Stimulated activated CD4-positive, alpha-beta T cell treated with anti-CD3 and anti-CD28 coated beads, Interleukin-2, amount 100 ng/mL, for 24 hours (primary cell): ENCODE measurements at places on chromosomes 5 and 9.

GRCh38 chr5:149732324-149733128 lies 2.4 kb downstream of the PPARGC1B start:
- no peak for DNase-seq

GRCh38 chr5:174723979-174724483 lies 351 bp upstream of the MSX2 start:
- DNase-seq: no peak

GRCh38 chr9:34500623-34501267 lies 22.0 kb downstream of the ENHO start:
- peak; percentile 81 for DNase-seq

- DNase-seq: no peak
These were observed 8.8 kb upstream of the TENT4A start for GRCh38 chr5:6704361-6704851.

DNA sequence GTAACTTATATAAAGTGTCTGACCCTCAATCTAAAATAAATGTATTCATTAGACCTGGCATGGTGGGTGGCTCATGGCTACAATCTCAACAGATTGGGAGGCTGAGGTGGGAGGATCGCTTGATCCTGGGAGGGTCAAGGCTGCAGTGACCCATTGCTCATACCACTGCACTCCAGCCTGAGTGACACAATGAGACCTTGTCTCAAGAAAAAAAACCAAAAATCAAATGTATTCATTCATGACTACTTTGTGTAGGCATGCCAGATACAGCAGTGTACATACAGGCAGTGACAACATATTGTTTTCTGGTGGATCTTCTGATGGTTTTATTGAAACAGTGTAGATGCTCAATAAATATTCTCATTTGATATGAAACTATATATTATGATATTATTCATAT lies 201.0 kb downstream of the TRIM32 start:
- DNase-seq: no peak

DNA sequence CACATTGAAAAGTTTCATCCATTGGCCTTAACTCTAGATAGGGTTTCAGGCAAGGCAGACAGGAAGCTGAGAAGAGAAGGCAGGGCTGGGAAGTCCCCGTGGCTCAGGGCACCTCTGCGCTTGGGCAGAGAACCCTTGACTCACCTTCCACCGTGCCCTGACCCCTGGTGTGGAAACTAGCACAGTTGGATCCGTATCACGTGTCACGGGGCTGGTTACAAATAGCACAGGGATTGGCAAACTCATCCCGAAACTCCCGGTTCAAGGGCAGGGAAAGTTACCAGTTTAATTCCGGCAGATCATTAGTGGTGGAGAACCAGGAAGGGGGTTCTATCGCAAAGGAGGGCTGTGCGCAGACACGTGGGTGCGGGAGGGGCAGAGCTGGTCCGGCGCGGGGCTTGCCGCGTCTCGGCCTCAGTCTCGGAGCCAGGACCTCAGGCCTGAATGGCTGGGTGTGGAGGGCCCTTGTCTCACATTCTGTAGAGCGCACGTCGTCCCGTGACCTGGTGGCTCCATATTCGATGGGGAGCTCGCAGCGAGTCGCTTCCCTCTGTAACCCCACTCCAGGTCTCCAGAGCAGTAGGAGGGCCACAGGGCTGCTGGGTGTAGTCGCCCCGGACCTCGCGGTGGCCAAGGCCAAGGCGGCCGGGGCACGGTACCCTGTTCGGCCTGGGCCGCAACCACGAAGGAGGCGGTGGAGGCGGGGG lies 771 bp upstream of the TMEM171 start:
- peak; percentile 30 for DNase-seq

DNA sequence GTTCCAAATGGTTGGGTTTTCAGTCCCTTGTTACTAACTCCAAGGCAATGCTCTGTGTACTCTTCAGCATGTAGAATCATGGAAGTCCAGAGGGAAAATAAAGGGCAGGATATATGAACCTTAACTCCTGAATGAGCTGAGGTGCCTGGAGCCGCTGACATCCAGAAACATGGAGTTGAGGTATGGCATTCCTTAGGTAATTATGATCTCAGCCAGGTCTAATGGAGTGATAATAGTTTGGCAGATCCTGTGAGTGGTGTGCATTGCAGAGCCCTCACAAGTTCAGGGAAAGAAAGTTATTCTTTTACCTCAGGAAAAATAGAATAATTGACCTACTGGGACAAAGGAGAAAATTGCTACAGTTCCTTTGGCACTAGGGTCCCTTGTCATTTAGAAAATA lies 369.1 kb downstream of the ZNF608 start:
- DNase-seq: no peak

- DNase-seq: no peak
These were observed 15.2 kb downstream of the TNPO1 start for GRCh38 chr5:72831685-72832084.

DNA sequence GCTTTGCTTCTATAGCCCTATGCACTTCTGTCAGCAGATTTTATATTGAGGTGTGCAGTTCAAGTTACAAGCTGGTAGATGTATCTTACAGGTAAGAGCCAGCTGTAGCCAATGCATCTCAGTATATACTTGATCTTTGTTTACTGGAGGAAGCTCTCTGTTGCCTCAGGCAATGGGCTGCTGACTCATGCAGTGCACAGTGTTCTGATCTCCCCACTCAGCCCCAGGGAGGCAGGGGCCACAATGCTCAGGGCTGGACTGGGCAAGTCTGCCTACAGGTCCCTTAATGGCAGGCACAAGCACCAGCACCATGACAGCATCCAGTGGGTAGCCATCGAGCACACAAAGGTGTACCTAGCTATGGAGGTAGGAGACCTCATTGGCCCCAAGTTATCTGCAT lies 178.8 kb upstream of the CDH10 start:
- DNase-seq: no peak

DNA sequence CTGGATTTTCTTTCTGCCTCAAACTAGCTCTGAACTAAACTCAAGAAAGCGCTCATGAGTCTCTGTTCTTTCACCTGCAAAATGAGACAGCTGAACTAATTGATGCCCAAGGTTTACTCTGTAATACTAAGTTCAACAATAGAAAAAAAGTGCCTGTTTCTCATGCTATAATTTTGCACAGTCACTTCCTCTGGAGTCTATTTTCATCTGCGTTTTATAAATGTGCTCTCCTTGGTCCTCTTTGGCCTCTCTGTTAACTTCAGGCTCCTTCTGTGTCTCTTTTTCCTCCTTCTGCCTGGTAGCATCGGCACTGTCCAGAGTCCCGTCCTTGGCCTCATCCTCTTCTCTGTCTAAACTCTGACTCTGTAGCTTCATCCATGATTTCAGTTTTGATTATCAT lies 311.9 kb upstream of the TLE4 start:
- no peak for DNase-seq

- no peak for DNase-seq
These were observed 61.3 kb downstream of the LHFPL2 start for GRCh38 chr5:78587081-78587774.

DNA sequence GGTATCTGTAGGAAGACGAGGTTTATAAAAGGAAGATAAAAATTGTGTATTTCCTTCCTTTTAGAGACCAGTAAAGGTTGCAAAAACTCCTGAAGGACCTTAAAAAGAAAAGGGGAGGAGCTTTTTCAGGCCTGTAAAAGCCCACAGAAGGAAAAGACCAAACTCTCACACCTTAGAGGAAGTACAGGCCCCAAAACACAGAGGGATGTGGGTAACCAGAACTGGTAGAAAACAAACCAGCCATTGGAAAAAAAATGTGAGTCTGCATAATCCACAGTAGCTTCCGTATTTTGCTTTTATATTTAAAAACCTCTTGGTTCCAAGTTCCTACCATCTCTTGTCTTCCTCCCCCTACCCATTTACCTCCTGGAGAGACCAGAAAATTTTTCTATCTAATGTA lies 8.5 kb downstream of the GIN1 start:
- no peak for DNase-seq

DNA sequence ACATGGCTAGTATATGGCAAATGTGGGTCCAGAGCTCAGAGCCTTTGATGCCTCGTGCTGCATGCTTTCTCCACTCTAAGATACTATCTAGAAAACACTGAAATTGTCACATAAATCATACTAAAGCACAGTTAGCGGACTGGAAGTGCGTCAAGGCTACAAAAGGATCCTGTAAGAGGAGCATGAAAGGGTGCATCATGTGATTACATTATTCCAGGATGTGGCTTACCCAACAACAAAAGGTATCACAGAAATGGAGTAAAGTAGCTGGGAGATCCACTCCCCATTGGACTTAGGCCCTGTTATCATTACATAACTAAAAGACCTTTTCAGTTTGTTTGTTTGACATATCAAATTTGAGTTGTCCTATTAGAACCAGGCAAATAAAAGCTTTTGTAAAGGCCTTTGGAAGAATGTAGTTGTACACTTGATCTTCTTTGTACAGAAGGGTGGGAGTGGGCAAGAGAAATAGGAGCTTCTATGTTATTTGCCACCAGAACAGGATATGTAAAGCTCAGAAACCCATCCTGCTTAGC lies 6.9 kb downstream of the SLC31A1 start:
- no peak for DNase-seq

DNA sequence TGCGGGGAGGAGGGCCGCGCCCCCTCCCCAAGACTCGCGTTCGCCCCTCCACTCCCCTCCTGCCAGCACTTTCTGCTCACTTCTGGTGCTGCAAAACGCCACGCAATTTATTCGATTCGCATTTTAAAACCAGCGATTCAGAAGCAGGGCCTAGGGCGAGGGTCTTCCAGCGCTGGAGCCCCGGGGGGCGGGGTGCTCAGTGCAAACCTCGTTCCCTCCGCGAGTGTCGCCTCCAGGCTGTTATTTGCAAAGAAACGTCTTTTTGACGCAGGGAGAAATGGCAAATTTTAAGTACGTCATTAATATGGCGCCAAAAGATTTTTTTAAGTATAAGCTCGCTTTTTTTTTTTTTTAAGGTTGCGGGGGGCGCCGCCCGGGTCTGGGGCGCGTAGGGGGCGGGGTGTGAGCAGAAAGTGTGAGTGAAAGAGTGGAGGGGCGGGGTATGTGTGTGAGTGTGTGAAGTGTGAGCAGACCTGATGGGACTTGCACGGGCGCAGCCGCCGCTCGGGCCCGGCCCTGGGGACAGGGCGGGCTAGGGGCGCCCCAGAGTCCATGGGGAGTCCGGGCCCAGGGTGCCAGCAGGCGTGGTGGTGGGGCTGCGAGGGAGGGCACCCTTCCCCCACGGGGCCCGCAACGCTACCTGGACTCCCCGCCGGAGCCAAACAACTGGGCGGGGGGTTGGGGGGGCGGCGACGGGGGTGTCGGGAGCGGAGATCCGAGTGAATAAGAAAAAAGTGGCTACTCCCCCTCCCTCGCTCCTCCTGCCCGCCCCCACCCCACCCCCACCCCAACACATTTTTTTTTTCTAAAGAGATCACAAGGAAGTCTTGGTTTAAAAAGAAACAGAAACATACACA lies at the start of gene JADE2:
TSS of gene JADE2 (plus strand) at position 845 of the 857 bp plus-strand sequence. CDS start 10,188 bp downstream, outside the sequence.
- peak; percentile 74 for DNase-seq

DNA sequence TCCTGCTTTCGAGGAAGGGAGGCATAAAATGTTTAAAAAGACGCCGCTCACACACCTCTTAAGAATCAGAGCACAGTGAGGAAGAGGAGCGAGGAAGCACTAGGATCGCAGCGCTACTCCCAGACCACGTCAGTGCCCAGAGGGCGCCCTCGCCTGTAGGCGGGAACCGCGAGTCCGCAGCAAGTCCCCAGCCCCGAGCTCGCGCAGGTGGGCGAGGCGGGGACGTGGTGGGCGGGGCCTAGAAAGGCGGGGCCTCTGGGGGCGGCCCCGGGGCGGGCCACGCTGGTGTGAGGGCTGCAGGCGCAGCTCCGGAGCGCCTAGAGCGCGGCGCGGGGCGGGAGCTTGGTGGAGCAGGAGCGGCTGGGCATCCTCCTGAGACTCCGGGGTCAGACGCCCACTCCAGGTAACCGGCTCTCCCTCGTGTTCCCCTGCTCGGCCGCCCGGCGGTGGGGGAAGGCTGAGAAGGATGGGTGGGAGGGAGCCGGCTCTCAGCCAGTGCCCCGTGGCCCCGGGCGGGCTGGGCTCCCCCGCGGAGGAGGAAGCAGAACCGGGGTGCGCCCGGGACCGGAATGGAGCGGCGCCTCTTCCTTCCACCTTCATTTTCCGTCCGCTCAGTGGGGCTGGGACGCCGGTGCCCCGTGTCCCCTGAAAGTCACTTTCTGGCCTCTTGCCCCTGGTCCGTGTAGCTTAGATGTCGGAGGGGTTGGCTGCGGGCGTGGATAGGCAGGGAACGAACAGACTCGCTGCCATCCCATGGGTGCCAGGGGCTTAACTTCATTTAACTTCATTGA lies at the start of gene GCNT1:
TSS of gene GCNT1 (plus strand) at position 280 of the 791 bp plus-strand sequence. CDS start 43,200 bp downstream, outside the sequence.
- peak; percentile 96 for DNase-seq

GRCh38 chr5:171770153-171770552 lies 15.5 kb upstream of the SMIM23 start:
- DNase-seq: no peak

- DNase-seq: no peak
These were observed 25.3 kb downstream of the NTNG2 start for GRCh38 chr9:132187121-132187620.

GRCh38 chr5:59874675-59875074 lies 18.9 kb downstream of the PDE4D start:
- no peak for DNase-seq

GRCh38 chr5:27876071-27876470 lies 837.7 kb upstream of the CDH9 start:
- no peak for DNase-seq

- no peak for DNase-seq
These were observed 2.4 kb upstream of the OR1K1 start for GRCh38 chr9:122797316-122798063.

GRCh38 chr9:136218673-136219072 lies 13.7 kb upstream of the LHX3 start:
- DNase-seq: no peak

DNA sequence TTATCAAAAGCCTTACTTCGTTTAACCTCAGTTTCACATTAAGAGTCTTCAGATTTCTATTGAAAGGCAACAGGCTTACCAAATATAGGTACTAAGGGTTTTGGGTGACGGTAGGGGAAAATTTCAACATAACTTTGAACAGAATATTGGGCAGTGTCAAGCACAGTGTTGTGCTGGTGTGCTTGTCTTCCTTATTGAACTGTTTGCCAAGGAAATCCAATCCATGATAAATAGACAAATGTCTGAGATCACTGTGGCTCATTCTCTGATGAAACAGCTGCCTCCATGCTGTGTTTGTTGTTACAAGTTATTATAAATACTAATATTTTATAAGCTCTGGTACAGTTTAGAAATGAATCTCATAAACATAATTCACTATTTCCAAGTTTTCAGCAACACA lies 730.1 kb downstream of the NR2F1-AS1 start:
- DNase-seq: no peak

- no peak for DNase-seq
These were observed 17.6 kb upstream of the ERCC6L2 start for GRCh38 chr9:95857896-95858295.

DNA sequence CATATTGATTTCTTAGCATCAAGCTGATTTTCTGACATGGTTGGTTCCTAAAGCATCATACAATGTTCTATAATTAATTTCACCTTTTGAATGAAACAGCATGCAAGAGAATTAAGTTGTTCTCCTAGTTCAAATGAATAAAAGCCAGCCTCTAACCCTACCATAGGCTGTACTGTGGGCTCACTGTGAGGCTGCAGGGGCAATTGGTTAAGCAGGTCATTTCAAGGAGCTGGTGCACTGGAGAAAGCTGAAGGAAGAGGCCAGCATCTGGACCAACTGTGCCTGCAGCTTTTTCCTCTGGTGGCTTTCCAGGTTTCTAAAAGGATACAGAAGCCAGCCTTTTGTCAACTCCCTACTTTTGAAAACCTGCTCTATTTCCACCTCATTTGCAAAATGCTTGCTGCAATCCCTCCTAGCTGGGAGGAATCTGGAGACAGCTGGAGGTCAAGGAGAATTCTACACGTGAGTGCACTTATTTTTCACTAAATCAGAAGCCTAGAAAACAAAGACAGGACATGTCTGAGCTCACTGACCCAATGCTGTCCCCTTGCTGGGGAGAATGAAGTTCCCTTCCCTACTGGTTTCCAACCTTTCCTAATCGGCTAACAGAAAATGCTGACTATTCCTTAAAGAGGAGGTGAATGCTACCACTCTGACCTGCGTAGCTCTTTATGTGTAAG lies 158.9 kb downstream of the APBA1 start:
- no peak for DNase-seq
